ENCODE measurements at places on chromosomes 3 and 15.

- no peak for DNase-seq
Measured at GRCh38 chr15:89673165-89673512, 6.0 kb downstream of the PLIN1 start.

DNA sequence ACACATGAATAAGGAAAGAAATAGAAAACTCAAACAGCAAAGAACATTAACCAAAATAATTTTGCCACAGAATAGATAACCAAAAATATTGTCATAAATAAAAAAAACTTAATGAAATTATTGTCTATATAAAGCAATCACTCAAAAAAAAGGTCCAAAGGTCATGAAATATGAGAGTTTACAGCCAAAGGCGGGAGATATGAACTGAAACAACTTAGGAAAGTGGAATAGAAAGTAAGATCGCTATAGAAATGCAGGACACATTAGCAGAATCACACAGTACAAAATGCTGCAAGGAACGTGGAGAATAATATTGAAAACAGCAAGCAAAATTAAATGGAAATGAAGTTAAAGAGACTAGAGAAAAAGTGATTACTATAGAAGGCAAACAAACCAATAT lies 375.0 kb upstream of the ARHGEF26 start:
- DNase-seq, result no peak

DNA sequence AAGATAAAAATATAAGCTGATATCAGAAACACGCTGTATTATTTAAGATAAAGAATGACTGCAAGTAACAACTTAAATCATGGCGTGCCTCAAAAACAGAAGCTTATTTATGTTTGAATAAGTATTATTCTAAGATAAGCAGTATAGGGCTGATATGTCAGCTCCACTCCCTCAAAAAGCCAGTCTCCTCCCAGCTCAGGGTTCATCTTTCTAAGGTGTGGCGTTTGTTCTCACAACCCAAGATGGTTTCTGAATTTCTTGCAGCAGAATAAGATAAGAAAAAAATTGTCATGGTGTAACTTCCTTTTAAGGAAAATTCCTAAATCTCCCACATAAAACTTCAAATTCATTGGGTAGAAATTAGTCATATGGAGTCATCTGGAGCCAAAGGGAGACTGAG lies 166.1 kb upstream of the POU1F1 start:
- DNase-seq, result no peak

GRCh38 chr15:43070249-43070648 lies 35.6 kb downstream of the UBR1 start:
- no peak for DNase-seq

DNA sequence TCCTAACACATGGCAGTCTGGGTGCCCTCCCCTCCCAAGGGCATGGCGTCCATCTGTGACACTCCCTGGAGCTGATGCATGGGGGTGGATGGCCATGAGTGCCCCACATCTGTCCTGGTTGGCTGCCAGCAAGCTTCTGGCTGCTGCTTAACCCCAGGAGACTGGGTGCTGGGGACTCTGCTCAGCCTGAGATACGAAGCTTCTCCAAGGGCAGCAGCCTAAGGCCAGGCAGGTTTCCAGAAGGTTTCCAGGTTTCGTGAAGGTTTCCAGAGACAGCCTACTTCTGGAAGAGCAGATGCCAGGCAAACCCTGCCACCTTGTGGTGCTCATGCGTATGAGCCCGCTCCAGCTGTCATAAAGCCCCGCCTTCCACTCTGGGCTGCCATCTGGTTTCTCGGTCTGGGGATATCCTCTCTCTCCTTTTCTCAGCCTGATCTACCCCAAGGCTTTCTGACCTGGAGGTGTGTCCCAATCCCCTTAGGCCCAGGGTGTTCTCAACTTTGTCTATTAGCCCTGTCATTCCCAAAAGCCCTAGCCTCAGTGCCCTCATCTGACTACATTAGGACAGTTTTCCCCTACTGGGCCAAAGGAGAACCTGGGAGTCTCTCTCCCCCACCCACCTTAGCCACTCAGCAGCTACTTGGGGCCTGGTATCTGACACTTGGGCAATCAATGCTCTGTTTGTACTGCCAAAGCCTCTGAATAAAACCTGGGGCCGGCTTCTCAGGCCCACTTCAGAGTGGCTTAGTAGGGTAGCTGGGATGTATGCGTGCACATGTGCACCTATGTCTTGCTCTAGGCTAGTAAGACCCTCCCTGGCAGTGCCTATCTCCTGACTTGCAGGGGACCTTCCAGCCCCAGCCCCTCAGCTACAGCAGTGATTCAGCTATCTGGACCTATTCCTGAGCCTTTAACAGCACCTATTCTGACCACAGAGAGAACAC lies 12.0 kb downstream of the MRPL46 start:
- peak; percentile 41 for DNase-seq

DNA sequence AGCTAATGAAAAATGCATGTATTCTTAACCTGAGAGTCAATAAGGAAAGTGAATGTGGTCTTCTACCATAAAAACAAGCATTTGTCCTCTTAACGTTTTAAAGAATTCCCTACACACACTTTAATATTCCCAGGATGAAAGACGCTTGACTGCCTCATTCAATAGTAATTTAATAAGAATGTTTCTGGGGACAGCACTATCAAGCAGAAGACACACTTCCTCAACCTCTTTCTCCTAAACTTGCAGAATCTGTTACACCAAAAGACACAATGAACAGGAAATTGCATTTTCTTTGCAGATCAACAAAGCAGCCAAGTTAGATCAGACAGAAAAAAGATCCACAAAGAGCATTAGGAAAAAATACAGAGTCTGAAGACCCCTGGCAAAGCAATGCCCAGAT lies 97.7 kb downstream of the PLCH1 start:
- no peak for DNase-seq

All from NCI-H2081 treated with DMSO at 0.1 percent for 48 hours (cell line).